Mucosa of descending colon (tissue), 3 donors: ENCODE measurements at places on chromosomes 5 and 9. TPM values are rescaled to one million over a fixed set of nuclear protein-coding genes. Genes with fewer than 3 reads are reported as not detected.

GRCh38 chr9:112111461-112111860 is 63.6 kb downstream of the SUSD1 start:
- DNase-seq: no peak

- no peak for DNase-seq
Measured at GRCh38 chr9:4620057-4620765, 41.9 kb upstream of the PLPP6 start.

- DNase-seq: no peak
Measured at GRCh38 chr9:135086597-135087488, 625 bp upstream of the OLFM1 start.

GRCh38 chr5:126884269-126884819 is 107.4 kb downstream of the LMNB1 start:
- no peak for DNase-seq

The PTTG1 gene
- total RNA-seq: 5.8 TPM

The CARTPT gene
- not detected for total RNA-seq
